ENCODE measurements at places on chromosomes 7 and 10. TPM values are rescaled to one million over a fixed set of nuclear protein-coding genes. Genes with fewer than 3 reads are reported as not detected.

KLLN gene
- 0.61 TPM for total RNA-seq

CYP2C8 gene
- 0.38 TPM for total RNA-seq

ANKRD30A gene
- not detected for total RNA-seq

TMEM254 gene
- total RNA-seq, result 12.3 TPM

CCDC6 gene
- 34.8 TPM for total RNA-seq

WNT8B gene
- 0.38 TPM for total RNA-seq

UCMA gene
- not detected for total RNA-seq

AGAP5 gene
- total RNA-seq, result 9.8 TPM

PAOX gene
- total RNA-seq, result 4.6 TPM

CCL24 gene
- total RNA-seq, result not detected

PARD3 gene
- total RNA-seq, result 1.6 TPM

CAMK2B gene
- 1.9 TPM for total RNA-seq

ELFN1 gene
- total RNA-seq, result 0.36 TPM

C7orf33 gene
- total RNA-seq, result not detected
